ENCODE measurements at places on chromosomes 7 and 10.

DNA sequence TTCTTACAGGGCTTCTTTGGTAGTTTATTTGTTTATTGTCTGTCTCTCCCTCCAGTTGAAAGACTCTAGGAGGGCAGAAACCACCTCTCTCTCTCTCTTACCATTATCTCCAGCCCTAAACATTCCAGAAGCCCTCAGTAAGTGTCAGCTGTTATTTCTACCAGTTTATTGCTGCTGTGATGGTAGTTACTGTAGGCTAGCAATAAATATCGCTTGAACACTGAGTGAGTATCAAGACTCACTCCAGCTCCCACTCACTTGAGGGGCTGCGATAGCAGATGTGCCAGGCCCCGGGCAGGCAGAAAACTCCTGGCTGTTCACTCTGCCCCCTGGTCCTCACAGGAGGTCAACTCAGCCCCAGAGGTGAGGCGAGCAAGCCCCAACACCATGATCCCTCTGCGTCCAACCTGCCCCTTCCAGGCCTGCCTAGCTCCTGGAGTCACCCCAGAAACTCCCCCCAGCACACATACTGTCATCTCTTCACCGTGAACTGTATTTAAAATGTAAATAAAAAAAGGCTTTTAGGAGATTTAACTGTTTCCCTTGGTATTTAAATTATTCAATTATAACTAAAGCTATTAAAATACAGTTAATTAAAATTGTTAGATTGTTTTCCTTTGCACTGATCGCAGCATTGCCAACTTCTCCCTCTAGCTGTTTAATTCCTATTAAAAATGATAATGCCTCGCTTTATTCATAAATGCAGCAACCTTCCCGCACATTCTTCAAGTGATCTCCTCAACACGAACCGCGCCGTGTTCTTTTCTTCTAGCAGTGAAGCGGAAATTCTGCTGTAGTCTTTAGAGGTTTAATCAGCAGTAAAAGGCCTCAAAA, 321.1 kb upstream of the ZMIZ1 start:
- no peak for DNase-seq

DNA sequence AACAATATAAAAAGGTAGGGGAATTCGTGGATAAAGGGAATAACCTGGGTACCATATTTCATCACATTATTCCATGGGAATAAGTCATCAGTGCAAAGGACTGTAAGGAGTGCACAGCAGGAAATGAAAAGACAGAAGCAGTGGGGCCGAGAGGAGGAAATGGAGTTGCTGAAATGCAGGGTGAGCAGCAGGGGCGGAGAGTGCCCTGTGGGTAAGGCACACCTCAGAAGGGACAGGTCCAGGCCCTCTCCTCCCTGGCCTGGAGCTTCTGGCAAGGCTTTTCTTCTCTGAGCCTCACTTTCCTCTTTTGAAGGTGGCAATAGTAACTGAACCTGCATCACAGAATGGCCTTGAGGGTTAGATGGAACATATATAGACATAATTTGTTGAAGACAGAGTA, 26.2 kb downstream of the IKZF1 start:
- DNase-seq: no peak

GRCh38 chr7:70052691-70053090, 454.4 kb downstream of the AUTS2 start:
- no peak for DNase-seq

DNA sequence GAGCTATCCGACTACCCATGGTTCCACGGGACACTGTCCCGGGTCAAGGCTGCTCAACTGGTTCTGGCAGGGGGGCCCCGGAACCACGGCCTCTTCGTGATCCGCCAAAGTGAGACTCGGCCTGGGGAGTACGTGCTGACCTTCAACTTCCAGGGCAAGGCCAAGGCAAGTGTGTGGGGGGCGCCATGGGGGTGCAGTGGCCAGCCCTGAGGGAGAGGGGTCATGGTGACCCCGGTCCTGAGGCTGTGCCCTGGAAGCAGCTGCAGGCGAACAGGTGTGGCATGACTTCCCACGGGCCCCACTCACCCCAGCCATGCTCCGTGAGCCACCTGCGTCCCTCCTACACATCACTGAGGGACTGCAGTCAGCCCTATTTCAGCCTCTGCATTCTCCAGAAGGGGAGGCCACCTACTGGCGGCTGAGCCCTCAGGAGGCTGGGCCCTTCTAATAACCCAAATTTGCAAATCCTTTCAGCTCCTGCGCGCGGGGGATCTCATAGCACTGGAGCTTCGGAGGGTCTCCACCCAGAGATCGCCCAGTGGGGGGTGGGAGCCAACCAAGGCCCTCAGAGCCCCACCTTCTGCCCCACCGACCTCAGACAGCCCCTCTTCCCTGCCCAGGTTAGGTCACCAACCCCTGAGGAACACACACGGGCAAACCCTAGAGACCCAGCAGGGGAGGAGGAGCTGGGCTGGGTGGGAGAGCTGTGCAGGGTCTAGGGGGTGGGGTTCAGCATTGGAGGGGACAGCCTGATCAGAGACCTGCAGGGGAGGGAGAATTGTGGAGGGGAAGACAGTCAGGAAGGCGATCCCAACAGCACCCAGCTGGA, 30.8 kb downstream of the SH2B2 start:
- DNase-seq: no peak

DNA sequence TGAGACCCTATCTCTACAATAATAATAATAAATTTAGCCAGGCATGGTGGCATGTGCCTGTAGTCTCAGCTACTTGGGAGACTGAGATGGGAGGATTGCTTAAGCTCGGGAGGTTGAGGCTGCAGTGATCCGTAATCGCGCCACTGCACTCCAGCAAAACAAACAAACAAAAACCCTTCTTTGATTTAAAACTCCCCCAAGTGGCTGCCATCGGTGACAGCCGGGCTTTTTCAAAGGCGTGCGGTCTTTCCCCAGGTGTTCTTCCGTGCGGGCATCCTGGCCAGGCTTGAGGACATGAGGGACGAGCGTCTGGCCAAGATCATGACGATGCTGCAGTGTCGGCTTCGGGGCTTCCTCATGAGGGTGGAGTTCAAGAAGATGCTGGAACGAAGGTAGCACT, 1.9 kb upstream of the MYH16 start:
- DNase-seq: no peak

- no peak for DNase-seq
These were observed 1.8 kb upstream of the STEAP2 start for GRCh38 chr7:90209776-90210175.

GRCh38 chr7:23235813-23236221, 10.8 kb upstream of the GPNMB start:
- DNase-seq: no peak

- no peak for DNase-seq
These were observed 40.4 kb downstream of the CREB3L2 start for GRCh38 chr7:137961200-137962177.

GRCh38 chr10:102452672-102453340, 1.5 kb upstream of the C10orf95 start:
- peak; percentile 30 for DNase-seq

DNA sequence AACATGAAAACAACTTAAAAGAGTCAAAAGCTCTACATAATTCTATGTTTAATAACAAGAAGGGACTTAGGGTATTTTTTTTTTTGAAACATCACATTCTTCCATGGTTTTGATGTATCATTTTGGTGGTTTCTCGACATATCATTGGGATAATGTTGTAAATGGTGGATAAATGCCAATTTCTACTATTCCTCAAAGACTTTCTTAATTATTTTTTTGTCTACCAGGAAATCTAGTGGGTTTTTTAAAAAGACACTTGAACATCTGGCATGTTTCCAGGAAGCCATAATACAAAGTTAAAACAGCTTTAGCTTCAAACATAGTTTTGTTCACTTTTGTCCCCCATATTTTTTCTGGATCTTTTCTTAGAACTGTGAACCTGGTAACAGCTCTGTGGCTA, 200.4 kb downstream of the DKK1 start:
- DNase-seq: no peak

- no peak for DNase-seq
These were observed 34.4 kb downstream of the HIPK2 start for GRCh38 chr7:139743267-139743966.

- no peak for DNase-seq
These were observed 10.4 kb downstream of the ADCY1 start for GRCh38 chr7:45584261-45585210.

GRCh38 chr7:691361-692045, 35.0 kb upstream of the DNAAF5 start:
- DNase-seq: no peak

- DNase-seq: no peak
These were observed 15.6 kb downstream of the CPED1 start for GRCh38 chr7:121003986-121004685.

GRCh38 chr10:73247509-73248258, 629 bp upstream of the DNAJC9 start:
- DNase-seq: no peak

DNA sequence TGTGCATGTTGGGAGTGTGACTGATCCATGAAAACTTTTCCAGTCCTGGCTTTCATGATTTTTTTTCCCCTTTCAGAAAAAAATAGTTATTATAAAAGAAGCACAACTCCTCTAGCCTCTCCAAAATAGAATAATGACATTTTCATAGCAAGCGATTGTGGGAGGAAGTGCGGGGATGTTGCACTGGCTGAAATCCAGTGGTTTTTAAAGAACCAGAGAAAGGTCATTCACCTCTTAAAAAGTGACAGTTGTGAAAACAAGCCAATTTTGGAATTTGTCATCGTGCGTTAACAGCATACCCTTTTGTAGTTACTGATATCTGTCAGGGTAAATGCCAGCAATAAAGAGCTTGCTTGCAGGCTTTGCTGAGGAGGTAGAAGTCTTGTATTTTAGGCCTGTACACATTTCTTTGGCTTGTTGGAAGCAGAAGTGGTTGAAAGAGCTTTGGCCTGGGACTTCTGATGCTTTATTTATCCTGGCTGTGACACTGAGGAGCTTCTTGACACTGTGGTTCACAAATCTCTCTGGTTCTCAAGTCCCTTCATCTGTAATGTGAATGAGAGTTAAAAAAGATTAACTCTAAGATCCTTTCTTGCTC, 545.9 kb downstream of the REEP3 start:
- no peak for DNase-seq

GRCh38 chr7:77950548-77950947, 152.0 kb downstream of the PHTF2 start:
- no peak for DNase-seq

- no peak for DNase-seq
These were observed 9.5 kb downstream of the MARVELD1 start for GRCh38 chr10:97723001-97723400.

GRCh38 chr7:41979834-41980307, 257.1 kb downstream of the GLI3 start:
- no peak for DNase-seq

DNA sequence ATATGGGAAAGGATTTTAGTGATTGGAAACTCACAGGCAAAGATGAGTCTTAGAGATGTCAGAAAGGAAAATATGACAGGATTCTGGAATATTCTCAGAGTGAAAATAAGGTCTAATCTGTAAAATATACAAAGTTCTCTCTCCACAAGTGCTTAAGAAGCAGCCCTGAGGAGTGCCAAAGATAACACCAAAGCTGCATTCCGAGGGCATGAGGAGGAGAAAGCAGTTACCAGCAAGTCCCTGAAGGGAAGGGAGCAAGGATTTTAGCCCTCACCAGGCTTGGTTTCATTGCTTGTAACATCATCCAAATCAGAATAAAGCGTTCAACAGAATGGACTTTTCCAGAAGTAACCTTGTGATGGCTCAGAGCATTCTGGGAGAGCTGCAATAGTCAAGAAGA, 31.4 kb upstream of the DLX6 start:
- DNase-seq: no peak

GRCh38 chr10:10528563-10528910, 489.1 kb upstream of the CELF2 start:
- DNase-seq: no peak

- DNase-seq: no peak
These were observed 24.7 kb downstream of the AUTS2 start for GRCh38 chr7:69622960-69623359.

DNA sequence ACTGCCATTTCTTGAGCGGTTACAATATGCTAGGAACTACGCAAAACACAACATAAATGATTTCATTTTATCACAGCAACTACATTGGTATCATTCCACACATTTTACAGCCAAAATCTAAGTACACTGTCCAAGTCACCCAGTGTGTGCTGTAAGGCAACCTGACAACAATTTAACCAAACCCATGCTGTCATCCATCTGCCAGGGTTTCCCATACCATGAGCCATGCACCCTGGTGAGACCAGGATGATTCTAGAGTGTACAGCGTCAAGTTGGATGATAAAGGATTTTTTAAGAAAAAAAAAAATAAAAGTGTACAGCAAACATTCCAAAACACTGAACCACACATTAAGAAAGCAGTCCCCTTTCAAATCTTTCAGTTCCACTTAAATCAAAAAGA, 52.9 kb downstream of the PIK3AP1 start:
- DNase-seq: no peak

DNA sequence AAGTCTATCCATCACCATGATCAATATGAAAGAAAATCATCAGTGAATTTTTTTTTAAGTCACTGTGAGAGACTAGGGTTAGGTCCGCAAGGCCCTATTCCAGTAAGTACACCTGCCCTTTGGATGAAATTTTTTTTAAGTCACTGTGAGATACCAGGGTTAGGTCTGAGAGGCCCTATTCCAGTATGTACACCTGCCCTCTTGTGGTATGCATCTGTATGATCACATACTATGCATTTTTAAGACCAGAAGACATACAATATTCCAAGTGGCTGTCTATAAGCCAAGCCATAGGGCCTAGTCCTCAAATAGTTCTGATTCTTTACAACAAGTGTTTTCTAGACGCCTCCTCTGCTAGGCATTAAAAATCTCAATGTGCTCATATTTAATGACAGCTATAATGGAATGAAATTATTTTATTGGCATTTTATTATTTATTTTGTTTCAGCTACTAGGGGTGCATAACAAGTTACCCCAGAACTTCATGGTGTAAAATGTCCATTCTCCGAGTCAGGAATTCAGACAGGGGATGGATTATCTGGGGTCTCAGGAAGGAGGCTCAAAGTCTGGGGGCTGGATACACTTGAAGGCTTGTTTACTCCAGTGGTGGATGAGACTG, 53.1 kb downstream of the TEX36 start:
- DNase-seq: no peak

- DNase-seq: no peak
These were observed 152.7 kb upstream of the PCBD1 start for GRCh38 chr10:71040846-71041605.

DNA sequence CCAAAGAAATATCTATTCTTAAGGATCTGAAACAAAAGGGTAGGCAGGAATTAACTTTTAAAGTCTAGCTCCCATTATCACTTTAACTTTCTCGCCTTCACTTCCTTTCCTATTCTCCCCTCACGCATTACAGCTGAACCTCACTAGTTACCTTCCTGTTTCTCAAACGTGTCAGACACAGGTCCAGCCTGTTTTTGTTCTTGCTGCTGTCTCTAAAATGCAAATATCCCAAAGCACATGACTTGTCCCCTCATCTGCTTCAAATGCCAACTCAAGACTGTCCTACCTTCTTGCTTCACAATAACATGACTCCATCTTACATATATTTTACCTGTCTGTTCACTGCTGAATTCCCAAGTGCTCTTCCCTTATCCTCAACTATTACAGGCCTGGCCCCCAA, 17.6 kb downstream of the ZDHHC6 start:
- no peak for DNase-seq

Data from CD4-positive, alpha-beta T cell treated with Interleukin-12 subunit alpha and Interleukin-12 subunit beta, for 1 hour (primary cell).